T-helper 9 cell (primary cell): ENCODE measurements at places on chromosomes 3 and 15.

- no peak for DNase-seq
These were observed 1071.6 kb downstream of the PLOD2 start for GRCh38 chr3:145089337-145089736.

GRCh38 chr3:46098319-46098761 is 71.1 kb upstream of the XCR1 start:
- no peak for DNase-seq

DNA sequence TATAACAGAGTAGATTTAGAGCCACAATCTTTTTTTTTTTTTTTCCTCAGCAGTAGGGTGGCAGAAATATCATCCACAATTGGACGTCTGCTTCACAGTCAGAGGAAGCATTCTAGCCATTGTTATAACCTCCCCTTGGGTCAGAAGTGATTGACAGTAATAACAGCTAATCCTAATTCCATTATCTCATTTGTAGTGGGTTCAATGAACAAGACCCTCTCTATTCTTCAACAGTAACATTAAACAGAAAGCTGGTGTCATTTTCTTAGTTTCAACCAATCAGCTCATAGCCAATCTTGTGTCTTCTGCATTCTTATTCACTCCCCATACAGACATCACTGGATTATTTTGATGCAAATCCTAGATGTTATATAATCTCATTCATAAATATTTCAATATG is 44.6 kb downstream of the QTRT2 start:
- no peak for DNase-seq

- no peak for DNase-seq
These were observed 300.4 kb downstream of the SV2B start for GRCh38 chr15:91400481-91400880.

DNA sequence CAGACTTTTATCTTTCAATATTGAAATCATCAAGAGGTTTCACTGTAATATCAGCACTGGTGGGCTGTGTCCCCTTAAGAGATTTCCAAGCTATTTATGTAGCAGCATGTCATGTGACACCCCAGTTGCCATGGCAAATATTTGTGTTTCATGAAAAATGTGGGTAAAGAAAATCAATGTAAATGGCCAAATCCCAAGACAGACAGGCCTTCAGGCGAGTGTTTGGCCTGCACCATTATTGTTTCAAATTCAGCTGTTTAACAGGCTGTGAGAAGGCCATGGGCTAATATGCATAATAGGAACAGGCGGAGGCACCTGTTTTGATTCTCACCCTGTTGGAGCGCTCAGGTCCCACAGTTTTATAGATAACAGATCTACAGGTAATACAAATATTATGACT is 104.2 kb downstream of the IQCH start:
- no peak for DNase-seq

DNA sequence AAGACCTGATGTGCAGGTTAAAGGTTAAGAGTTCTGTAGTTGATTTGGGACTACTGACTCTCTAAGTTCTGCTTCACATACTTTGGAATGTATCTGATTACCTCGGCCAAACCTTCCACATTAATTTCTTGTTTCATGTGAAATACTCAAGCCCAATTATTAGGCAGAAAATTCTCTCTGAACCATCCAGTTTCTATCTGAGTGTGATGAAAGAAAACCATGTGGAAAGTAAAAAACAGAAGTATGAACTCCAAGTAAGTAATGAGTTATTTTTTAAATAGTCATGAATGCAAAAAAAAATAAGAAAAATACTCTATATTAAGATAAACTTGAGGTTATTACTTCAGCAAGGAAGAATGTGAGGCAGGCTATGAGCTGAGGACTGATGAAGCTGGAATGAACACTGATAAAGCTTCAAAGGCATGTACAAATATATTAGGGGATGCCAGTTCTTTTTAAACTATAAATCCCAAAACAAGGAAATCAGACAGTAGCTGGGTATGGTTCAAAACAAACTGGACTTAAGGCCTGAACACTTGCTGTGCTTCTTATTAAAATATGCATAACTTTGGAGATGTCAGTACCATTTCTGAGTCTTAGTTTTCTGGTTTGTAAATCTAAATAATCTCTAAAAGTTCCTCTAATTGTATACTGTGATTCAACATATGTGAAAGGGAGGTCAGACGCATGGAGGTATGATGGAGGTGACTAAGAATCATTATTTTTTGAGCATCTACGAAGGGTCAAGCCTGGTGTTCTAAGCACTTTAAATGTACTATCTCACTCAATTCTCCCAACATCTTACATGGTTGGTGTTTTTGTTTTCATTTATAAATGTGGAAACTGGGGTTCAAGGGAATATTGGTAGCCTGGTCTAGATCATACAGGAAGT is 59.6 kb downstream of the COL6A6 start:
- no peak for DNase-seq

DNA sequence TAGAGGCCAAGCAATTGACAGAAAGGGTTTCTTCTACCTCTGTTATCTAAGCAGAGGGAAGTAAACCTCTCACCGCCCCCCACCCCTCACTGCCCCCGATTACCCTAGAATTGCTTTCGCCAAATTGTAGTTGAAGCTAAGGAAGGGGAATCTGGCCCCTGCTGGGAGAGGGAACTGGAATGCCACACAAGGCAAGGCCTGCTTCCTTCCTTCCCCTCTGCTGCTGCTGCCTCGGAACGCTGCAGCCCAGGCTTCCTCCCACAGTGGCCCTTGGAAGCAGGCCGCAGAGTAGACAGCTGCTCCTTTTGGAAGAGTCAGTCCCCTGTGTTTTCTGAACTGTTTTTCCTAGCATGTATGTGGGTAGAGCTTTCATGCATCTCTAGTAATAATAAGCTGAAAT is 21.6 kb downstream of the RLBP1 start:
- no peak for DNase-seq

DNA sequence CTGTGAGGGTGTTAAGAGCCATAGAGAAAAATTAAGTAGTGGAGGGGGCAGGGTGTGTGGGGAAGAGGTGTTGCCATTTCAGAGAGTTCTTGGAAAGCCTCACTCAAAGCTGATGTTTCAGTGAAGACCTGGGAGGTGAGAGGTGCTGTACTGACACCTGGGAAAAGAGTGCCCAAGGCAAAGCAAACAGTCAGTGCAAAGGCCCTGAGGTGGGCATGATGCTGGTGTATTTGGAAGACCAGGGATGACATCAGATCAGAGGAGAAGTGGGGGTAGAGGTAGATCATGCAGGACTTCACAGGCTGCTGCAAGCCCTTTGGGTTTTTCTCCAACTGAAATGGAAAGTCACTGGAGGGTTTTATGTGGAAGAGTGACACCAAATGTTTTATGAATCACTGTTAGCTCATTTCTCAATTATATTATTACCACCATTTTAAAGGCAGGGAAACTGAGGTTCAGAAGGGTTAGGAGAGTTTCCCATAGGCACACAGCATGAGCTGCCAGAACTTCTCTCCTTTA is 42.8 kb upstream of the SMAD3 start:
- no peak for DNase-seq

GRCh38 chr3:8952130-8952529 is 11.1 kb downstream of the RAD18 start:
- no peak for DNase-seq

GRCh38 chr15:90837094-90837493 is 31.3 kb upstream of the FURIN start:
- no peak for DNase-seq

- DNase-seq = no peak
These were observed 54.6 kb upstream of the PIAS1 start for GRCh38 chr15:67999320-68000100.

- DNase-seq = no peak
These were observed 41.0 kb downstream of the CTDSPL start for GRCh38 chr3:37902674-37903073.

DNA sequence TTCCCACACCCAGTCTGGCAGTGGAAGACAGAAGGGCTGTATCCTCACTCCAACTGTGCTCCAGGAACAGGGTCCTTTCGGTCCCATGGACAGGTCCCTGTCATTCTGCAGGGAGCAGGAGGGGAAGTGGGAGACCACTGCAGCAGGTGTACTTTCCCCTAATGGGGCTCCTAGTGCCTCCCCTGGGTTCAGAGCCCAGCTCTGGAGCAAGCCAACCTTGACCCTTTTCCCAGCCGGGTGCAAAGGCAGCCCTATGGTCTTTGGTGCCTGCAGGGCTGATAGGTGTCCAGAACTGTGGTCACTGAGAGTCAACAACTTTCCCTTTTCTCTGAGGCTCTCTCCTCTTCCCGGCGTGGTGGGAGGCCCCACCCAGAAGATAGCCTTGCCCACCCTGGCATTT is 26.8 kb downstream of the MAGEF1 start:
- no peak for DNase-seq

- no peak for DNase-seq
These were observed 402.4 kb downstream of the RBMS3 start for GRCh38 chr3:29683018-29683993.

- no peak for DNase-seq
These were observed 136.3 kb downstream of the NUP210 start for GRCh38 chr3:13283877-13284264.

DNA sequence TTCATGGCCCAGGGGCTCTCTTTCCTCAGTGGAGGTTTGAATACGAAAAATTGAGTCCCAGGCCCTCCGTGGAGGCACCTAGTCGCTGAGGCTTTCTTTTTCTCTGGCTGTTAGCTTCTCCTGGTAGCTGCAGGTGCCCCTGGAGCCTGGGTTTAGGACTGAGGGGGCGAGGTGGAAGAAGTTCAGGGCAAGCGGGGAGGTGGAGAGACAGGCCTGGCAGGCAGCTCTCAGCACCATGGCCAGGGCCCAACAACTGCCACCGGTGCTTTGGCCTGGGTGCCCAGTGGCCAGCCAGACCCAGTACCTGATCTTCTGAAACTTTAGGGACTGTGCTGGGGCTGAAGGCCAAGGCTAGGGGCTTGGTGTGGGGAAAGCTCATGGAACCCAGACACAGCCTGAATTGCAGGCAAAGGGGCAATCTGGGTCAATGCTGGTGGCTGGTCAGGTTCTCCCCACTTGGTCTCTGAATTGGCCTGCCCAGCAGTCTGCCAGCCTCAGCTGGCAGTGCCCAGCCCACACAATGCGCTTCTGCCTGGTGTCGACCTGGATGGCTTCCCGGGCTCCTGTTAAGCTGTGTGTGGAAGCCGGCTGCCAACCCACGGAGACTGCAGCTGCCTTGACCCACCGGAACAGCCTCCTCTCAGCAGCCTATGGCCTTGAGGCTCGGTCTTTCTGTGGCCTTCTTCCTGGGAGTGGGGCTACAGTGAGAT is 30.3 kb upstream of the POLG start:
- DNase-seq = no peak

- DNase-seq = no peak
These were observed 26.3 kb downstream of the DPH6 start for GRCh38 chr15:35519541-35520149.

DNA sequence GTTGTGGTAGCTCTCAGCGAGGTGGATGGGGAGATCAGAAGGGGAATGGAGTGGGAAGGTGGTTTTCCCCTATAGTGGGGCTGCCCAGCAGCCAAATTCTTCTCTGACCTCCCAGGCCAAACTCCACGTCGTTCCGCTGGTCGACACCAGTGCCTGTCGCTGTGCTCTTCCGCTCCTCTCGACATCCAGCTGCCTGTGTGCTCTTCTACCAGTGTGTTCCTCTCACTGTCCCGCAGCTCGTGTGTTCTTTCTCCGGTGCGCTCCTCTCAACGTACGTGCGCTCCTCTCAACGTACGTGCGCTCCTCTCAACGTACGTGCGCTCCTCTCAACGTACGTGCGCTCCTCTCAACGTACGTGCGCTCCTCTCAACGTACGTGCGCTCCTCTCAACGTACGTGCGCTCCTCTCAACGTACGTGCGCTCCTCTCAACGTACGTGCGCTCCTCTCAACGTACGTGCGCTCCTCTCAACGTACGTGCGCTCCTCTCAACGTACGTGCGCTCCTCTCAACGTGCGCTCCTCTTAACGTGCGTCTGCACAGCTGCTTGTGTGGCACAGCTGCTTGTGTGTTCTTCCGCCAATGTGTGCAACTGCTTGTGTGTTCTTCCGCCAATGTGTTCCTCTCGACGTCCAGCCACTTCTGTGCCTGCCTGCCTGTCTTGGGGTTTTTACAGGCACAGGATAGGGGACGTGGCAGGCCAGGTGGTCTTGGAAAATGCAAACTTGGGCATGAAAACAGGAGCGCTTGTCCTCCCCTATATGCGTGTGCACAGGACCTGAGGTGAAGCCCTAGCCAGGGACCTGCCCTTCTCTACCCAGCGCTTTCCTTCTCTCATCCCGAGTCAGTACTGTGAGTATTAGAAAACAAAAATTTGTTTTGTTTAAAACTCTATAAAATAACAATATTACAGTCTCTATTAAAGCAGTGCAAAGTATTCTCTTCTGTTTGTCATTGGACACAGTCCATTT is 991.1 kb downstream of the GBE1 start:
- no peak for DNase-seq

- no peak for DNase-seq
These were observed 357.8 kb downstream of the VPS13C start for GRCh38 chr15:61702224-61703020.

- DNase-seq = no peak
These were observed 44.8 kb downstream of the SLC25A26 start for GRCh38 chr3:66265649-66266048.

GRCh38 chr3:183027276-183027675 is 46.9 kb upstream of the DCUN1D1 start:
- no peak for DNase-seq
